ENCODE measurements at places on chromosomes 3 and 15.

DNA sequence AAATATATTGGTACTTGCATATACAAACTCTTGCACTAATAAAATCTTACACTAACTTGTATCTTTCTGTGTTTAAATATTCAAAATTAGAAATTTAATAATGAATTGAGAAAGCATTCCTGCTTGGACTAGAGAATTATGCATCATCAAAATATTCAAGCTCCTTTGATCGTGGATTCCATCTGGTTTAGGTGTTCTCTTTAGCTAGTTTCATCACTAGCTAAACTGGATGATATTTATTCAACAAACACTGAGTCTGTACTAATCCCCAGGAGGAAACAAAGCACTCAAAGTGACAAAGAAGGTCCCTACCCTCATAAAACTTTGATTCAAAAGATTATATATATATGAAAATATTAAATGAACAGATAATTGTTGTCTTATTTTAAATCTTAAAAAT, 1360.9 kb upstream of the ALCAM start:
- DNase-seq, result no peak

GRCh38 chr15:77516076-77516475, 95.4 kb downstream of the HMG20A start:
- no peak for DNase-seq

GRCh38 chr3:141122455-141123030, 71.4 kb downstream of the SPSB4 start:
- no peak for DNase-seq

- no peak for DNase-seq
Measured at GRCh38 chr15:58467722-58468423, 36.1 kb downstream of the LIPC start.

- no peak for DNase-seq
Measured at GRCh38 chr15:67931861-67932260, 92.0 kb upstream of the RNU6-1 start.

GRCh38 chr3:153043729-153044328, 118.2 kb upstream of the RAP2B start:
- DNase-seq, result no peak

- DNase-seq, result no peak
Measured at GRCh38 chr3:43854283-43854682, 163.5 kb downstream of the ABHD5 start.

DNA sequence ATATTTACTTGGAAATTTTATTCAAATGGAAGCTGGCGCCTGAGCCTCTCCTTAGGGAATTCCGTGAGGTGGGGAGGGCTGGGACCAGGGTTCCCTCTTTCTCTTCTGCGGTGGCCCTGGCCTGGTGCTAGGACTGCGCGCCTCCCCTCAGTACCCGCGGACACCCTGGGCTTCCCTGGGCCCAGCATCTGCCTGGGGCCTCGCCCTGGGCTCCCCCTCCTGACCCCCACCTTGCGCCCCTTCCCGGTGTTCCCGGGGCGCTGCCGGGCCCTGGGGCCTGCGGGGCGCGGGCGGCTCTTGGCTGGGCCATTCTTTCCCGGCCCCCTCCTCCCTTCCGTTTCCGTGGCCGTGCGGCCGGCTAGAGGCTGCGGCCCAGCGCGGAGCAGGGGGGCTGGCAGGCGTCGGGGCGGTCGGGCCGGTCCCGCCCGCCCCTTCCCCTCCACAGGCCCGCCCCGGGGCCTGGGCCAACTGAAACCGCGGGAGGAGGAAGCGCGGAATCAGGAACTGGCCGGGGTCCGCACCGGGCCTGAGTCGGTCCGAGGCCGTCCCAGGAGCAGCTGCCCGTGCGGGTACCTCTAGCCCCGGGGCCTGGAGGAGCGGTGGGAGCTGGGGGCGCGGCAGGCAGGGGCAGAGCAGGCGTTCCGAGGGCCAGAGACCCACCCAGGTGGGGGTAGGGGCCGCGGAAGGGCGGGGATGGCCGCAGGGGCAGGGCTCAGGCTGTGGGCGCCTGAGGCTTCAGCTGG, at the start of gene FES:
TSS of gene FES (plus strand) at position 529 of the 743 bp plus-strand sequence. CDS start 542 bp downstream, outside the sequence.
- no peak for DNase-seq

- peak; percentile 52 for DNase-seq
Measured at GRCh38 chr3:167684388-167684993, 30.7 kb upstream of the WDR49 start.

DNA sequence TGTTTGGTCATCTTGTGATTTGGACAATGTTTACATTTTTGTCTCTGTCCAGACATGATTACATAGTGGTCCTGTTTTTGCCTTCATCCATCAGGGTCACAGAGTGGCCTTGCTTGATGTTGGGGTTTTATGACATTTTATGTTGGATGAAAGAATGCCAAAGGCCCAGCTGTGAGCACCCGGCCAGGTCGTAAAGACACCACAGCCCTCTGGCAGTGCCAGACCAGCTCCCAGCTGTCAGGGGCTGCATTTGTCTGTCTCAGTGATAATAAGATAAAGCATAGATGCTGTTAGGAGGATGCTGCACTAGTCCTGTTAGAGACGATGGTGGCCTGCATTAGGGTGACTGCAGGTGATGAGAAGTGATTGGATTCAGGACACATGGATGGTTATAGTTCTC, 117.5 kb downstream of the FAM174B start:
- no peak for DNase-seq

- DNase-seq, result no peak
Measured at GRCh38 chr3:78917536-78917935, 850.3 kb downstream of the ROBO1 start.

DNA sequence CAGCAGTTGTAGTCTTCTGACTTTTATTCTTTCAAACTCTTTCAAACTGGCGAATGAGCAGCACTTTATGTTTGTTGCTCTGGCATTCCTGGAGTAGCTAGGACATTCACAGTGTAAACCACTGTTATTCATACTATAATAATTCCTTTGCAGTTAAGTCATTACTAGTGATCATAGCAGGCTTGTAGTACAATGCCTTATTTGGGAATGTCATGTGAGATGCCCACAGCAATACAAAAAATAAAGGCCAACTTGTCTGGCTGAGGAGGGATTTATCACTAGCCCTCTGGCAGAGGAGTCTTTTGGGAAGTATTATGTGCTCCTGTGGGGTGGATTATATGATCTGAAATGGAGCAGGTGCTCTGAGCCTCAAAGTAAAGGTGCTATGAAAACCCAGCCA, 197.2 kb downstream of the VGLL3 start:
- no peak for DNase-seq

DNA sequence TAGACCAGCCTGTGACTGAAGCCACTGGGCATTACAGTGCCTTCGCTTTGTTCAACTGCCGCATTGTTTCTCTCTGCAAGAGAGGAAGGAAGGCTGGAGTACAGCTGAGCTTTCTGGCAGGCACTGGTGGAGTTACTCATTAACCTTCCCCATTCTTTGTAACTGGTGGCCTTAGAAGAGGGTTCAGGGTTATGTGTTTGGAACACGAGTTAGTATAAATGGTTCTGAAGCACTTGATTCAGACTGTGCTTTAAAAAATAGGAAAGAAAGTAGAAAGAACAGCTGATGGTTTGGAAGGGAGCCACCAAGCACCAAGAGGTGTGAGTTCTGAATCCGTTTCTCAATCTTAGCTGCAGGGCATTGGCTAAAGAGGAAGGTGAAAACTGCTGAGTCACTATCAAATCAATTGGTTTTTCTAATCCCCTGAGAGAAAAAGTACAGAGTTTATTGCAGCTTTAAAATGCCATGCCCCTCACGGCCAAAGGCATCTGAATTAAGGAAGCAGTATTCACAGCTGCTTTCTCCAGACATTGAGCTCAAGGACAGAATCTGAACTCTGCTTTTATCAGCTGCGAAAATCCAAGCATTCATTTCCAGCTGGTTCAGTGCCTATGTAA, 3.6 kb downstream of the HGD start:
- no peak for DNase-seq

DNA sequence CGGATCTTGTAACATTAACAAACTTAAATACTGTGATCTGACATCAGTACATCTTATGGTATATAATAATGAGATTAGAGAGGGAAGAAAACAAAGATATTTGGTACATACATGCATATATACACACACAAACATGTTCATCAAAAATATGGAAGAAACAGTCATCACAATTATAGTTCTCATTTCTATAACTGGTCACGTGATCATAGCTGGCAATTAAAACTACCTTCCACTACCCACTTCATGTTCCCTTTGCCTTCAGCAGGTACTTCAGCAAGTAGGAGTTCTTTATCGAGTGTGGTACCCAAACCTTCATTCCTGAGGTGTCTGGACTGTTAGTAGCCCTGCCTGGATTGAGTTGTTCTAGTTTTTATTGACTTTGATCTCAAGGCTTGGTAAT, 70.9 kb upstream of the ALDH1A3 start:
- DNase-seq, result no peak

GRCh38 chr15:74957476-74958035, 984 bp upstream of the RPP25 start:
- DNase-seq, result no peak

DNA sequence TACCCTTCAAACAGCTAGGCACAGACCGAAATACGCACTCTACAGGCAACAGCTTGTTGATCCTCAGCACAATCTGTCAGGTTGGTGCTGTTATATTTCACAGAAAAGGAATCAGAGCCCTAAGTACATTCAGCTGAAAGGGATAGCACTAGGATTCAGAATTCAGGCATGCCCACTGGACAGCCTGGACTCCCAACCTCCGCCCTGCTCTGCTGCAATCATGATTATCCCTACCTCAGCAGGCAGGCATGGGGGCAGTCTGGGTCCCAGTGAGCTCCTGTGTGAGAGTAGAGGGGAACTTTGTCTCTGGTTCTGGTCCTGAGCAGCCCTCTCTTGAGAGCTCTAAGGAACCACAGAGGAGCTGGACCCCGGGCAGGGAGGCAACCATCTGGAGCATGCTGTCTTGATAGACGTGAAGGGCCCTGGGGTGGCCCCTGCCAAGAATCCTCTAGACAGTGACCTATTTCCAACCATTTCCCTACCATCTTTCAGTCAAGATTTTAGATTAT, 23.4 kb upstream of the NOX5 start:
- DNase-seq, result no peak

- DNase-seq, result no peak
Measured at GRCh38 chr3:13193320-13194284, 120.4 kb upstream of the IQSEC1 start.

- no peak for DNase-seq
Measured at GRCh38 chr3:146037697-146038096, 123.3 kb downstream of the PLOD2 start.

DNA sequence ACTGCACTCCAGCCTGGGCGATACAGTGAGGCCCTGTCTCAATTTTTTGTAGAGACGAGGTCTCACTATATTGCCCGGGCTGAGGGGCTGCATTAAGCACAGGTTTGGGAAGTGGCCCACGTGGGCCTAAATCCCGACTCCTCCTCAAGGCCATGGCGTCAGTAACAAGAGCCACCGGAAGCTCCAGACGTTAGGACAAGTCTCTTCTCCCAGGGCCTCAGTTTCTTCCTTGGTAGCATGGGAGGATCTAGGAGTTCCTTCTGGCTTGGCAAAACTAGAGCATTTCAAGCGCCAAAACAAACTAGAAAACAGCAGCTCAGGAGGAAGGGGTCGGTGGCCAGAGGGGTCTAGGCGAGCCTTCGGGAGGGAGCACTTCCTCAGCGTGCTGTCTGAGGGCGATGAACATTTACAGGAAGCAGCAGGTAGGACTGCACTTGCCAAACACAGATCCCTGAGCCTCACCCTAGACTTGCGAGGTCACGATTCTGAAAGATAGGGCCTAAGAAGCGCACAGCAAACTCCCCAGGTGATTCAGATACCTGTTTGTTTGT, 536 bp downstream of the SNAPC5 start:
- no peak for DNase-seq

DNA sequence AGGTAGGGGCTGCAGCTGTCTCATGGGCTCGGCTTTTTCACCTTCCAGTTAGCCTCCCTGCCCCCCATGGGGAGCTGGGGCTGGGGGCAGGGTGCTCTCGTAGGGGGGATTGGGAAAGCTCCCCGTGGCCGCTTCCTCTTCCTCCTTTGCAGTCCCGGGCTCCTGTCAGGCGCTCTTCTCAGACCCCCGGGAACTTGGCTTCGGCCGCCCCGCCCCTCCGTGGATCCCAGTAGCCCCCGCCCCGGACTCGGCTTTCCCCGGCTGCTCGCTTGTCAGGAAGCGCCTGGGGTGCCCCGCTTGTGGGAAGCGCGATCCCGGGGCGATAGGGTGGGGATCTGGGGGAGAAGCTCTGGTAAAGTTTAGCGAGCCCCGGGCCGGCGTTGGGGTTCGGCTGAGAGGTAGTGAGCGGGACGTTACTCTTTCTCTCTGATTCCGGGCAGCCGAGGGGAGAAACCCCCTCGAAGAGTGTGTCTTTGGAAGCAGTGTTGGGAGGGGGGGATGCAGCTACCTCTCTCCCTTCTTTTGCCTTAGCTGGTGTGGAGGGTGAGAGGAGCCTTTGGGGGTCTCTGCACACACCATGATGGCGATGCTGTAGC, 611 bp downstream of the PIAS1 start:
- no peak for DNase-seq

DNA sequence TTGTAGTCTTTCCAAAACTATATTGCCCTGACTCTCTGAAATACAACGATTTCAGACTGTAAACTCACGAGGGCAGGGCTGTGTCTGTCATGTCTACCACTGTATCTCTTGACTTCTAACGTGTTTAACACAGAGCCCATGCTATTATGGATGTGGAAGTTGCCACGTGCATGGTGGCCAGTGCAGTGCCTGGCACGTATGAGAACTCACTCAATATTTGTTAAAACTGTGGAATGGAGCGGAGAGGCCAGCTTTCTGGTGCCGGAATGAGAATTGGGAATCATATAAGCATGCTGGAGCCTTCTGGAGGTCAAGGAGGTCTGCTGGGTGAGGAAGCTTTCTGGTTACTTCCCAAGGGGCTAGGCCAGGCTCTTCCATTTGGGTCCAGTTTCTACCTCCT, 220.6 kb upstream of the LYSMD4 start:
- no peak for DNase-seq

GRCh38 chr3:42195879-42196330, 70.1 kb downstream of the CCK start:
- DNase-seq, result no peak

GRCh38 chr15:101348643-101349042, 53.6 kb upstream of the SNRPA1 start:
- DNase-seq, result no peak

GRCh38 chr3:52523386-52524257, 10.0 kb downstream of the NT5DC2 start:
- no peak for DNase-seq

- no peak for DNase-seq
Measured at GRCh38 chr15:97692301-97693015, 268.0 kb upstream of the ARRDC4 start.

- peak; percentile 9 for DNase-seq
Measured at GRCh38 chr15:59255680-59256336, 49.2 kb downstream of the LDHAL6B start.

DNA sequence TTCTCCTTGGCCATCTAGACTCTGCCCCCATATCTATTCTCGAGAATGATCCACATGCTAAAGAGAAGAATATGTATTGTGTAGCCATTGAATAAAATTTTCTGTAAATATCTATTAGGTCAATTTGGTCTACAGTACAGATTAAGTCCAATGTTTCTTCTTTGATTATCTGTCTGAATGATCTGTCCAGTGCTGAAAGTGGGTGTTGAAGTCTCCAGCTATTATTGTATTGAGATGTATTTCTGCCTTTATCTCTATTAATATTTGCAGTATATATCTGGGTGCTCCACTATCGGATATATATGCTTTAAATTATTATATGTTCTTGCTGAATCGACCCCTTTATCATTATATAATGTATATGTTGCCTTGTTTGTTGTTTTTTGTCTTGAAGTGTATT, 384.9 kb upstream of the ROBO1 start:
- no peak for DNase-seq

- no peak for DNase-seq
Measured at GRCh38 chr15:47340571-47340920, 376.8 kb upstream of the SEMA6D start.

All from stimulated activated CD4-positive, alpha-beta T cell treated with anti-CD3 and anti-CD28 coated beads, TNF-alpha, amount 100 ng/mL, for 48 hours (primary cell).